ENCODE measurements at places on chromosomes 6 and 20.

GRCh38 chr6:39806278-39806677, 14.1 kb downstream of the DAAM2 start:
- no peak for DNase-seq

DNA sequence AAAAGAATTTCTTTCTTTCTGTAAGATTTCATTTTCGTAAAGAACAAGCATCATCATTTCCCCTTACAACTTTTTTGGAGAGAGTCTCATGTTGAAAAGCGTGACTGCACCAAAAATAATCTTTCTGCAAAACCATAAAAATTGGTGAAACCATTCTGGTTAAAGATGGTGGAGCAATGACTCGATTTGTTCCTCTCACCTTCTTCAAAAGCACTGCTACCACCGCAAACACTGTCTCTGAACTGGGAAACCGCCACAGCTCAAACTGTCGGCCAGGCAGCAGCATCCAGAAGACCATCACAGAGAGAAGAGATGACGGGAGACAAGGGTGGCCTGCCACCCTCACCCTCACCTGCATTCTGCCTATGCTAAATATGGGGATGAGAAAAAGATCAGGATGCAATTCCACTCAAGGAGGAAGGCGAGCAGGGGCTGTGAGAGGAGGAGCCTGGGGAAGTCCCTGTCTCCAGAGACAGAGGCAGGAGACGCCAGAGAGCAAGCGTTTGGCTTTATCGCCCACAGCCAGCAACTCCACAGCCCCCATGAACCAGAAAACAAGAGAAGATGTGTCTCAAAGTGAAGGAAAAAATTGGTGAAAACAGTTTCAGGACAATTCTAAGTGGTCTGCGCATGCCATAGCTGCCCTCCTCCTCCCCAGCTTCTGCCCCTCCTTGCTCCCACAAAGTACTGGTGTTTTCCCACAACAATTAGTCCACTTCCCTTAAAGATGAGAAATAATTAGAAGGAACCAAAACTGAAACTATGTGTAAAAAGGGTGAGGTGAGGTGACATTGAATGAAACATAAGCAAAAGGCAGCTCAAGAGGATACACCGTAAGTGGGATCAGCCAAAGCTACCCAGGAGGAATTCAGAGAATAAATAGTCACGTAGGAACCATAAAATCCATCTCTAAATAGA, 255.5 kb downstream of the KIF16B start:
- no peak for DNase-seq

- no peak for DNase-seq
Measured at GRCh38 chr6:71444222-71444621, 155.6 kb downstream of the OGFRL1 start.

DNA sequence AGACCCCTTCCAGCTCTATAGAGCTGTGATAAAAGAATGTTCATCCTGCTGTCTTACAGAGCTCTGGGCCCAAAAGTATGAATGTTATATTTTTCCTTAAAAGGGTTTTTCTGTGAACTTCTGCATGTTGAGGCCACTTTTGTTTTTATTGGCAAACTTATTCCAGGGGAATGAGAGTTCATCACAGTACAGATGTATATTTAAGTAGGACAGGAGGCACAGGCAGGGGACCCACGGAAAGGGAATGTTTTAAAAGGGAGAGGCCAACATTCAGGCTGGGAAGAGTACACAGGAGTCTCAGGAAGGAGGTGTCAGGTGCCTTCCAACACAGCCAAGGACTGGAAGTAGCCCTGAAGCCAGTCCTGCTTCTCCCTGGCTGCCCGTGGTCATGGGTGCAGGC, 148.4 kb downstream of the EYA2 start:
- no peak for DNase-seq

GRCh38 chr6:144954241-144954556, 669.1 kb downstream of the UTRN start:
- DNase-seq, result no peak

DNA sequence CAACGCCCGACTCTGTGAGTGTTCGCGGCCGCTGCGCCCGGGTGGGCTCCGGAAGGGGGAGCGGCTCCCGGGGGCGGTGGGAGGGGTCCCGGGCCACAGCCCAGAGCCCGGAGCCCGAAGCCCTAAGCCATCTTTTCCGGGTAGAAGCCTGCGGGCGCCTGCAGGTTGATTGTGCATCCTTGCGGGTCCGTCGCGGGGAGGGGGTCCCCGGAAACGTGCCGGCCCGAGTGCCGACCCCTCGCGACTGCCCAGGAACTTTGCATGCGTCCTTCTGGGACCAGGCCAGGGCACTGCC, 413 bp downstream of the PTPRA start:
- peak; percentile 58 for DNase-seq

DNA sequence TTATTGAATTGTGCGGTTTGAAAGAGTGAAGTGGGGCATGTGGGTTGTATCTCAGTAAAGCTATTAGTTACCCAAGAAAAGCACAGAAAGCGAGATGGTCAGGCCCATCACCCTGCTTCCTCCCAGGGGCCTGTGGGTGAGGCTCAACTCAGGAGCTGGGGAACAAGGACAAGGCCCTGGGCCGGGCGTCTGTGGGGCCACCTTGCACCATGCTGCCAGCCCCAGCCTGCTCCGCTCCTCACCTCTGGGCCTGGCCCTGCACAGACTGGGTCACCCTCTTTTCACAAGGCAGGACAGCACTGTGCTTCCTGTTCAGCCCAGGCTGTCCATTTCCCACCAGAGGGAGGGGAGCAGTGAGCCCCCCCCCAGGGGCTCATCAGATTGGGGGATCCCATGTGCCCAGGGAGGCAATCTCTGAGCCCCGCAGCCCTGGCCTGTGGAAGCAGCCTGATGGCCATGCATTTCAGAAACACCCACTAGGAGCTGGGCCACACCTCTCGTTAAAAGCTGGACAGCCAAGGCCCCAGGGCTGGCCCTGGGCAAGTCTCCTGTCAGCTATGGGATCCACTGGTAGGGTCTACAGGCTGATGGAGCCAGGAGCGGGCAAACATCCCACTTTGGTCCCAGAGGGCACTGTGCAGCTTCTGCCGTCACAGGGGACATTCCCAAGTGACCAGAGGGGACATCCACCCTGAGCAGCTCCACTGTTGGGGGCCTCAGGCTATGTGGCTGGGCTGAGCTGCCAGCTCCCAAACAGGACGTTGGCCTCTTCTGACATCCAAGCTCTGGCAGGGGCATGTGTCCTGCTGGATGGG, 55.9 kb downstream of the YTHDF1 start:
- no peak for DNase-seq

GRCh38 chr20:40763646-40764295, 74.7 kb upstream of the MAFB start:
- DNase-seq, result no peak

- DNase-seq, result no peak
Measured at GRCh38 chr20:37881601-37882343, 21.2 kb upstream of the VSTM2L start.

GRCh38 chr20:40680161-40680959, 8.7 kb downstream of the MAFB start:
- no peak for DNase-seq

- no peak for DNase-seq
Measured at GRCh38 chr6:49552596-49552995, 2.1 kb downstream of the C6orf141 start.

DNA sequence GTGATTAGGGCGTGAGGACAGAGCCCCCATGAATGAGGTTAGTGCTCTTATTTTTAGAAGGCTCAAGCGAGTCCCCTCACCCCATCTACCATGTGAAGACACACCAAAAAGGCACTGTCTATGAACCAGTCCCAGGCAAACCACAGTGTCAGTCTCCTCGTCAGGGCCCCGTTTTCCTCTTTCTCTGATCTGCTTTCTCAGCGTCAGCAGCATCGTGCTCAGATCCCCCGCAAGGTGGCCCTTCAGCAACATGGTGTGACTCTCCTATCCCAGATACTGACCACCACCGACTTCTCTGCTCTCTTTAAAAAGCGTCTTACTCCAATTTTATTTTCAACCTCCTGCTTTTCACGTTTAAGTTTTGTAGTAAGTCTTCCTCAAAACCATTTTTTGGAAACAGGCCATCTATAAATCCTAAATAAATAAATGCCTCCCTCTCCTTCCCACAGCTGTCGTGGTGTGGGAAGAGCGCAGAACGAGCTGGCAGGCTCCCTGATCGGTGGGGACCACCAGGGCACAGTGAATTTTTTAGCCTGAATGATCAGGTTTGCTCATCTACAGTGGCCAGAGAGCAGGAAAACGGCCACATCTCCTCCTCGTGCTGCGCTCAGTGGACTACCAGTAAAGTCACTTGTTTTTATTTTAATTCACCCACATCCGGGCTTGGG, 113.1 kb downstream of the BMP7 start:
- DNase-seq, result no peak

DNA sequence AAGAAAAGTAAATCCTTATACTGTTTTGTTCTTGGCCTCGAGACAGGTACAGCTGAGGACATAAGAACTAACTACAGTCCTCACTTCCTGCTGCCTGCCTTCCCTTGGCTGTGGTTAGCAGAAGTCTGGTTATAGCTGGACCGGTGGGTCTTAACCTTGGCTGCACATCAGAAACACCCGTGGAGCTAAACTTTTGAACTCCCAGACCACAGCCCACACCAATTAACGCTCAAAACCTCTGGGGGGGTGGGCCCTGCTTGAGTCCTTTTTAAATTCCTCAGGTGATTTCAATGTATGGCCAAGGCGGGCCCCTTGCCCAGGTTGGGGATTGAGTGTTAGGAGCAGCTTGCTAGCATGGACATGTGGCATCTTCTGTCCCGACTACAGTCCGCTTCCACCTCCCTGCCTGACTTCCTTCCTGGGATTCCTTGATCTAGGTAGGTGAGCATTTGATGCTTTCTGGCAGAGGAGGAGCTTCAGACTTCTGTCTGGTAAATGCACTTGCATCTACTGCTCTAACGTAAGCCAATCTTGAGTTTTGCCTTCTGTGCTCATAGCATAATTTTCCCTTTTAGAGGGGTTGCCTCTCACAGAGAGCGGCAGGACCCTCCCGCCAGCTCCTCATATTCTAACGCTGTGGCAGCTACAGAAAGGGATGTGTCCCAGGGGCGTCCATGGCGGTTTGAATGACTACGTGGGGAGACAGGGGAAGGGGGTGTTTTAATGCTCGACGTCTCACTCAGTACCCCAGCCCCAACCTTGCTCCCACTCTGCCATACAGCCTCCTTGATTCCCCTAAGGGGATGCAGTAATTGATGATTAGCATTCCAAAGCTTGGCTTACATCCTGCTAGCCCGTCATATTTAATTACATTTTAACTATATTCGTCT, 390.1 kb downstream of the ZFAND3 start:
- no peak for DNase-seq

DNA sequence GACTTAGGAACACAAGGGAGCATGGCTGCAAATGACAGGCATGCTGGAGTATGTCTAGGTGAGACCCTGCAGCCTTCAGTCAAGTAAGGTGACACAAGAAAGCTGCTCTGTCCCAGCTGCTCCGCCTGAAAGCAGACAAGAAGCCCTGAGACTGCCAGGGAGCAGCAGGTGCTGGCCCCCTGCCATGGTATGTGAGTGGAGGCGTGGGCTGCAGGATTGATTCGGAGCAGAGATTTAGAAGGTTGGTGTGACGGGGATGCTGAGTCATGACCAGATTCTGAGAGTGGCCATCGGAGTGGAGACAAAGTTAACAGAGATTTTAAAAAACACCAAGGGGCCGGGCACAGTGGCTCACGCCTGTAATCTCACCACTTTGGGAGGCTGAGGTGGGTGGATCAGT, 17.8 kb downstream of the LRP11 start:
- DNase-seq, result no peak

GRCh38 chr6:41650120-41650519, 11.9 kb downstream of the MDFI start:
- no peak for DNase-seq

DNA sequence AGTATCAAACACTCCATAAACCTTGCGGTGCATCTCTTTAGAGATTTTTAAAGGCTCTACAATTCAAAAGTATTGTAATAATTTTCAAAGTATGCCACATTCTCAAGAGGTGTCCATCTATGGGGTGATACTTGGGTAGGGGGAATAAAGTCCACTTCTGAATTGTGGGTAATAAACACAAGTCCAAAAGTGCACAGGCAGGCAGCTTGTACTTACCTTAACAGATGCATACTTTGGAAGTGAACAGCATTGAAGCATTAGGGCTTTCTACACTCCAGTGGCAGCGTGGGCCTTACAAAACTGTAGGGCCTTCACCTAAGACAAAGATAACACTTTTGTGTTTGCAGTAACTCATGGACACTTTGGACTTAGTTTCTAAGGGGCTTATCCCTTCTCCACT, 58.6 kb downstream of the AIG1 start:
- DNase-seq, result no peak

GRCh38 chr20:8995761-8996160, 73.1 kb upstream of the PLCB4 start:
- DNase-seq, result no peak

DNA sequence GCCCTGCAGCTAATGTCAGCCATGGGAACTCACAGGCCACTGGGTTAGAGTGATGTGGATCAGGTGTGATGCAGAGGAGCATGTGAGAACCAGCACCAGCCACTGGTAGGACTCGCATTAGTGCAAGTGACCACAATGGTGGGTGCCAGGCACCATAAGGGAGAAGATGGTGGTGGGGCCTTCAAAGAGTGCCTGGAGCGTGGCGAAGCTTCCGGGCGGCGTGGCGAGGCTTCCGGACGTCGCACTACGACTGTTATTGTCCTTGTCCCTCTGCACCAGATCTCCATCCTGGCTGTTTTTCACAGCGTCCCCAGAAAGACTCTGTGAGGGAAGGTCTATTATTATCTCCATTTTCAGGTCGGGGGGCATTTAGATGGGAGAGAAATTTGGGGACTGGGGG, 43.9 kb downstream of the C20orf203 start:
- DNase-seq, result no peak

DNA sequence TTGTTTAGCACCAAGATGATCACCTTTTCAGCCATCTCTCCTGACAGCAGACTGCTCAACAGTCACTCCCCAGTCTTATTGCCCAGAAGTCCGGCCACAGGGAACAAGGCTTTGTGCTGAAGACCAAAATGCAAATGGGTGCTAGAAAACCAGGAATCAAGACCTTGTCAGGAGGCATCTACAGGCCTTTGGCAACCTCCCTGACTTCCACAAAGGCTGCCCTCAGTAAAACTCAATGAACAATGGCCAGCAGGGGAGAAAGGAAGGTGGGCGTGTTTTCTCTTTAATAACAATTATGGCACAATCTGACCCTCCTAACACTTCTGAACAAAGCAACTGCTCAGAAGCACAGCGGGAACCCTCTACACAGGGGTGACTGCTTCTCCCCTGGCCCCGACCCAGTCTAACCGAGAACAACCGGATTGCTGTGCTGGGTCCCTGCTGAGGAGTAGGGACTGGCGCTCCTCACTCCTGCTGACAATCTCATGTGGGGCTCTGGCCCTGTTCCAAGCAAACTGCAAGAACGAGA, 41.6 kb downstream of the PLCG1 start:
- DNase-seq, result no peak

- DNase-seq, result peak; percentile 72
Measured at GRCh38 chr6:44074439-44074812, 52.8 kb downstream of the MRPL14 start.

GRCh38 chr6:97978855-97979271, 695.8 kb upstream of the MMS22L start:
- DNase-seq, result no peak

- DNase-seq, result peak; percentile 12
Measured at GRCh38 chr20:24109008-24109407, 120.4 kb upstream of the GGTLC1 start.
